CD14-positive monocyte (primary cell): ENCODE measurements at places on chromosomes 3 and 15.

DNA sequence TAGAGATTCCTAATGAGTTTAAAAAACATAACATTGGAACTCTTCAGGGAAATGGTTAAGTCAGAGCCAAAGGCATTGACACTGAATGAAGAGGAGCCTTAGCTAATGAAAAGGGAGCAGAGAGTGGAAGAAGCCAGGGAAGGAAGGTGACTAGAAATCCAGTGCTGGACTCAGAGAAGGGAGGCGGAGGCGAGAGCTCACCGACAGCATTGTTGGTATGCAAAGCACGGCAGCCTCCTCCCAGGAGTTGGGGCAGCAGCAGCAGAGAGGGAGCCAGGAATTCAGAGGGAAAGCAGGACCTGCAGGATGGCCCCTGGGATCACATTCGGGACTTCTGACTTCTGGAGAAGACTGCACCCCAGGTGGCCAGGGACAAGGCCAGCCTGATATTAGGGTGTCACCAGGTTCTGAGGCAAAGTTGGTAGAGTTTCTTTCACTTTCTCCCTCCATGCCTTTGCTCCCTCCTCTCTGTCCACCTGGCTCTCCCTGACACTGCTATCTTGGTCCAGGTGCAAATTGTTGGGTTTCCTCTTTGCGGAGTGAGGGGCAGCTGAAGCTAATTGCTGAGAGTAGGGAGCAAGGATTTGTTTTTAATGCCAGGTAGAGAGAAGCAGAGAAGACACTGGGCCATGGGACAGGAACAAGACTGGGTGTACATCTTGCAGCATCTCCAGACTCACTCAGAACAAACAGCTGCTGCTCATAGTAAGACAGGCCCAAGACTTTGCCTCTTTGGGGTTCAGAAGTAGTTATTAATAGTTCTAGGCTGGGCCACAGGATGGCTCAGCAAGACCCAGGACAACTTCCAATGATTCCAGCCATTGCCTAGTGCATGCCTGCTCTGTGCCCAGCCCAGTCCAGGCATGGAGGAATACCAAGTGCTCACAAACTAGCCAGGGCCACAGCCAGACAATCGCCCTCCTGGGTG lies 157.9 kb downstream of the TLE3 start:
- DNase-seq = no peak

GRCh38 chr3:117126946-117127546 lies 417.5 kb downstream of the TUSC7 start:
- DNase-seq = no peak

GRCh38 chr15:73932381-73933191 lies 6.3 kb downstream of the LOXL1 start:
- DNase-seq = no peak

DNA sequence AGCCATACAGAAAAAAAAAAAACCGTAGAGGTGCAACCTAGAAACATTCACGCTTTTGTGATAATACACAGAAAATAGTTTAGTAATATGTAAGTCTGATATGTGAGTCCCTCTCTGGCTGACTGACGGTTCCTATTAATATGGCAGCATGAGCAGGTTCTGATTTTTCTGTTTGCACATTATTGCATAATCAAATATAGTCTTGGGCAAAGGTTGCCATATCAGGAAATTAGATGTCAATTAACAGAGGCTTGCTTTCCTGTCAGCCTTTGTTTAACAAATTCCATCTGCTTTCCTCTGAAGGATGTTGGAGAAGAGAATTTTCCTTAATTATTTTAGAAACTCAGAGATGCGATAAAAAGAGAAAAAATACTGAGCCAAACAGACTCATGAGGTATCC lies 14.8 kb downstream of the GABRB3 start:
- no peak for DNase-seq

GRCh38 chr3:55719006-55719405 lies 231.9 kb upstream of the WNT5A start:
- DNase-seq = no peak

DNA sequence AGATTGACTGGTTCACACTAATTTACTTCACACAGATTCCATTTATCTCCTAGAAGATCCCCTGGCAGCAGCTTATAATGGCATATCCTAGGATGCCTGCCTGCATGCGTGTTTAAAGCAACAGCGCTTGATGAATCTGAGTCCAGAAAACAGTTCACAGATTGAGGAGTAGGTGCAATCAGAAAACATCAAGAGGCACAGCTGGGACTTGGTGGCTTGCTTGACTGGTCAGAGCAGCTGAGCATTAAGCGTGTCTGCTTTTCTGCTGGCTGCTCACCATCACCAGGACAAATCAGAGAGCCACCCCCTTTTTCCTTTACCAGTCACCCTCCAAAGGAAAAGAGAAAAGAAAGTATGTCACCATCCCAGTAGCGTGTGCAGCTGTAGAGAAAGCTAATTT lies 223.6 kb downstream of the WDR72 start:
- DNase-seq = no peak

DNA sequence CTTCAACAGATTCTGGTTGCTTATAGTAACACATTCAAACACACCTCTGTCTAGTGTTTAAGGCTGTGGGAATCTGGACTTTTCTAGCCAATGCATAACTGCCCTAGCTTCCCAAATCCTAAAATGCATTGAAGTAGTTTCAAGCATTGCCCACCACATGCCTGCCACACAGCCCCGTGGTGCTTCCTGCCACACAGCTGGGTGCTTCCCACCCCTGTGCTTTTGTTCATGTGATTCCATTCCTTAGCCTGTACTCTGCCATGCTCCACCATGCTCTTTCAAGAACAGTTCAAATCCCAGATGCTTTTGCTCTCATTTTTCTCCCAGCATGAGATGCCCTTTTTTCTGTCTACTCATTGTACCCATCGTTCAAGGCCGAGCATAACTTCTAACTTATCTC lies 2.3 kb upstream of the CMC1 start:
- DNase-seq = no peak

GRCh38 chr15:60912984-60913697 lies 316.0 kb downstream of the RORA start:
- no peak for DNase-seq

GRCh38 chr15:51460796-51461195 lies 119.3 kb downstream of the GLDN start:
- DNase-seq = no peak

DNA sequence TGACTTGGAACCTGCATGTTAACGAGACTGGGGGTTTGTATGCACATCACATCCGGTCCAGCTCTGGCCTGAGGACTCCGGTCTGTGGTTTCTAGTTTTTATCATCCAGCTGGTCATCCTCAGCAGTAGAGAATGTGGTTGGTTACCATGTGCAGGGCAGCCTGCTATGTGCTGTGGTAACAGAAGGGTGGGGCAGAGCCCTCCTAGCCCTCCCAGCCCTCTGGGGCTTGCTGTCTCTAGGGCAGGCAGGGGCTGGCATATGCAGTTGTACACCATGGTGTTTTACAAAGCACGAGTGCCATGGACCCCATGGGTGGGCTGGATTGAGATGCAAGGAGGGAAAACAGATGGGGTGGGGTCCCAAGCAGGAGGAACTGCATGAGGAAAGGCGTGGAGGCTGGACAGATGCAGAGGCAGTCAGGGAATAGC lies 70.2 kb downstream of the APBA2 start:
- no peak for DNase-seq

DNA sequence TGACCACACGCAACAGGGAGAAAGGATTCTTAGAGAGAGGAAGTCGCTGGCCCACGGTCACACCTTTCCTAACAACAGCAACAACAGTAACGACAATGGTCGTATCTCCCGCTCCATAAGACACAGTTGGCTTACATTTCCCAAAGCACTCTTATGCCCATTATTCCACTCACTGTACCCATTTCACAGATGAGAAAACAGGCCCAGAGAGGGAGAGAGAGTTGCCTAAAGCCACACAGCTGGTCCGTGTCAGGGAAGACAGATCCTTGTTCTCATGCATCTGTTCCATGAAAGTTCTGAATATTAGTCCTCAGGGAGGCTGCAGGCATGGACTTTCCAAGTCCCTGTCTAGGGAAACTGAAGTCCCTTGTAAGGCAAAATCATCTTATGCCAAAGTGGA lies 42.0 kb upstream of the ATP2B2 start:
- DNase-seq = no peak

DNA sequence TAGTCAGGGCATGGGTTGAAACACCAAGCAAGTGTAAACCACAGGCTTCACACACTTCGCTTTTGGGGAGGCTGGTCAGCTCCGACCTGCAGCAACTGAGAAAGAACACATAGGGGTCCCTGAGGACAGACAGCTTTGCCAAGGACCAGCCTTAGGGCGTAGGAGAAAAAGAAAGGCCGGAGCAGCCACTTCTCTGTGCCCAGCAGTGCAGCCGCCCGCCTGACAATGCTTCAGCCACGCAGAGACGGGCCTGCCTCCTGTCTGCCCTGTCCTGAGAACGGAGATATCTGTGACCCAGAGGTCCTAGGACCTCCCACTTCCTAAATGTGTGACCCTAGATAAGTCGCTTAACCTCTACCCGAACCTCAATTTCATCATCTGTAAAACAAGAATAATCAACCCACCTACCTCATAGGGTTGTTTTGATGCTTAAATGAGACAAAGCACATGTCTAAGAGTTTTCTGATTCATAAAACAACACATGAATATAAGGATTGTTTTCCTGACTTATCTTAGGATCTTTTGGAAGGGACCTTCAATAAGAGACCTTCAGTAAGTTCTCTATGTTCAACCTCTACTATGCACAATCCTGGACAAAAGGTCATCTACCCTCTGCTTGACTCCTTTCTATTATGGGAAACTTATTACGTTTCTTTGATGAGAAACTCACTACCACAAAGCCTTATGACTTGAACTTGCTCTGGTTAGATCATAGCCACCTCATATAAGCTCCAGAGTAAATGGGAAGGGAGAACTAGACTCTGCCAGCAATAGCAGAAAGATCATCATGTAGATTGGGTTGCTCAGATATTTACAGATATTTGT lies 32.9 kb upstream of the RFTN1 start:
- no peak for DNase-seq

GRCh38 chr3:121661376-121661775 lies 673 bp upstream of the HCLS1 start:
- peak; percentile 25 for DNase-seq

DNA sequence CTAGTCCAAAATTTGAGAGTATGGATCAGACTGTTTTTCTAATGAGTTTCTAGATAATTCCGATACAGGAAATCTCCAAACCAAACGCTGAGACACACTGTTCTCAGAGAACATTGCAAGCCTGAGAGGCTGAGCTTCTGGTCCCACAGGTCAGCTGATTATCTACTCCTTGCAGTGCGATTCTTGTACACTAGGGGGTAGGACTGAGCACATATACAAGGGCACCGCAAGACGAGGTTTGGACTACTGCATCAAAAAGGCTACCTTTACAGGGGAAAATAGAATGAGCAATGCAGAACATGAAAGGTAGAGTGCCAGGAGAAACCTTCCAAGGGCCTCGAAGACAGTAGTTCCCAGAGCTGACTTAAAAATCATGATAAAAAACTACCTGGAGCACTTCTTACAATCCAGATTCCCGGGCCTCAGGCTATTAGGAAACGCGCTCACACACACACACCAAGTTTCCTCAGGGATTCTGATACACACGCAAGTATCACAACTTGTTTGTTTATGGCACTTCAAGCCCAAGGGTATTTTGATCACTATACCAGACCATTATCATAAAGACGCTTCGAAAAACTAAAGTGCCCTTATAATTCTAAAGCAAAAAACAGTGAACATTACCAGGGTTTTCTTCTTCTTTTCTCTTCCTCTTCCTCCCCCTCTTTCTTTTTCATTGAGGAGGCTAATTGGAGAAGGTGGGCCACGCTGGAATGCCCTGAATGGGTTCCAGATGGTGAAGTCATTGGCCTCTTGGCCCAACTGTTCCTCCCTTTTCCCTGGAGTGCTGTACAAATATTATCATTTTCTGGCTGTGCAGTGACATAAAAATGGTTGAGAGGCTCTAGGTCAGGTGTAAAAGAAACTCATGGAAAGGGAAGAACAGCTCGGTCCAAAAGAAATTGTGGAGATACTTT lies 61.8 kb downstream of the SLC12A8 start:
- peak; percentile 65 for DNase-seq

DNA sequence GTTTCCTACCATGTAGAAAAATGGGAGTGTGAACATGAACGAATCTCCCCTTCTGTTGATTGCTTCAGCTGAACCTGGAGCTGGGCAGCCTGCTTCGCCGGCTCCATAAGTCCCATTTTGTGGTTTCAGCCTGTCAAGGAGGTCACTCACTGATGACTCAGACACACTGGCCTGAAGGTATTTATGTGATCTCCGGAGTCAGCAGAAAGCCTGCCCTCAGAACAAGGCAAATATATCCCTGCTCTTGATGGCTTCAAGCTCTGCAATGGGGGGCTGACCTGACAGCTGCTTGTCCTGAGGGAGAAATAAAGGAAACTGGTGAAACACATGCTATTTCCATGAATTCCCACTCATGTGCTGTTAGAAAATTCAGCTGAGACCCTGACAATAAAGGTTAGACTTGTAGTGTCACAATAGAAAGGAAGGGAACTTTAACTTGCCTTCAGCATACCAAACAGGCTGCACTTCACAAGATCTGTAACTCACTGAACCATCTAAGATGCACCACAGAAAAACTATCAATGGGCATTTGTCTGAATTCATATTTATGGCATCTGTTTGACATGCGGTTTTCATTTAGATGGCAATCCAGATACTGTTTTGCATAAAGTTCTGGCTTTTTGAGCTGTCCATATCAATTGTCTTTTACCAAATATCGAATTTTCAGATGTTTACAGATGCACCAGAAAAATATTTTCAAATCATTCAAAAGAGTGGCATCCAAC lies 282.0 kb upstream of the VEPH1 start:
- DNase-seq = no peak

GRCh38 chr3:111774622-111775021 lies 84.4 kb upstream of the PHLDB2 start:
- no peak for DNase-seq

- DNase-seq = no peak
These were observed 12.3 kb upstream of the SPATA12 start for GRCh38 chr3:57048052-57048671.

GRCh38 chr3:3191675-3192285 lies 12.3 kb upstream of the CRBN start:
- DNase-seq = no peak

GRCh38 chr15:93587059-93587521 lies 498.1 kb upstream of the RGMA start:
- no peak for DNase-seq

GRCh38 chr3:190847436-190847835 lies 15.1 kb downstream of the GMNC start:
- DNase-seq = no peak

DNA sequence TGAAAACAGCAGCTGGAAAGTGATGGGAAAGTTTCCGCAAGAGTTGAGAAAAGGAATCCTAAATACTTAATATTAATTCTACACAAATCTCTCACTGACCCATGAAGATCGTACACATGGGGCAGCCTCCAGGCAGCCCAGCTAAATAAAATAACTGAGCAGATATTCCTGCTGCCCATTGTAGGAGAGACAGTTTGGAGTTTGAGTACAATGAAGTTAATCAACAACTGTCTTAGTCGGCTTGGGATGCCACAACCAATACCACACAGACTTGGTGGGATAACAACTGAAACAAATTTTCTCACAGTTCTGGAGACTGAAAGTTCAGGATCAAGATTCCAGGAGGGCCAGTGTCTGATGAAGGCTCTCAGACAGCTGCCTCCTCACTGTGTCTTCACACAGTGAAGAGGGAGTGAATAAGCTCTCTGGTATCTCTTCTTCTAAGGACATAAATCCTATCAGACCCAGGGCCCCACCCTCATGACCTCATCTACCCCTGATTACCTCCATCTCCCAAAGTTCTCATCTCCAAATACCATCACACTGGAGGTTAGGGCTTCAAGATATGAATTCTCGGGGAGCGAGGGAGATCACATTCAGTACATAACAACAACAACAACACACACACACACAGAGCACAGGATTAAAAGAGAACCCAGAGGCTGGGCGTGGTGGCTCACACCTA lies 9.7 kb downstream of the TRPM7 start:
- no peak for DNase-seq

GRCh38 chr15:100635406-100636071 lies 33.1 kb downstream of the ASB7 start:
- DNase-seq = no peak
